ENCODE measurements at places on chromosomes 6 and 20.

- no peak for DNase-seq
These were observed 287.6 kb downstream of the ESR1 start for GRCh38 chr6:152094992-152095592.

DNA sequence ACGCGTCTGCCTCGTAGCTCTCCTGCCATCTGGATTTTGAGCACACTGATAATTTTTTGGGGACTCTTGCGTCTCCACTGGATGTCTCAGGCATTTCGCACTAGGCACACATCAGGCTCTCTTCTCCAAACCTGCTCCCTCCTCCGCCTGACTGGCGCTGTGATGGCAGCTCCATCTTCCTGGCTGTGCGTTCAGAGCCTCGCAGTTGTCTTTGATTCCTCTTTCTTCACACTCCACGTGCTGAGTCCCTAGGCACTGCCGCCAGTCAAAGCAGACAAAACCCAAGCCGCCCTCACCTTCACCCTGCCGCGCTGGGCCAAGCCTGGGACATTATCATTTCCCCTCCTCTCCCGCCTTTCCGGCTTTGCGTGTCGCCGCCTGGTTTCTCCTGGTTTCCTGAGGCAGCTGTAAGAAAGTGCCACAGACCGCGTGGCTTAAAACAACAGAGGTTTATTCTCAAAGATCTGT is 778 bp downstream of the PSMG4 start:
- no peak for DNase-seq

GRCh38 chr6:145339089-145339488 is 396.2 kb downstream of the EPM2A start:
- DNase-seq: no peak

DNA sequence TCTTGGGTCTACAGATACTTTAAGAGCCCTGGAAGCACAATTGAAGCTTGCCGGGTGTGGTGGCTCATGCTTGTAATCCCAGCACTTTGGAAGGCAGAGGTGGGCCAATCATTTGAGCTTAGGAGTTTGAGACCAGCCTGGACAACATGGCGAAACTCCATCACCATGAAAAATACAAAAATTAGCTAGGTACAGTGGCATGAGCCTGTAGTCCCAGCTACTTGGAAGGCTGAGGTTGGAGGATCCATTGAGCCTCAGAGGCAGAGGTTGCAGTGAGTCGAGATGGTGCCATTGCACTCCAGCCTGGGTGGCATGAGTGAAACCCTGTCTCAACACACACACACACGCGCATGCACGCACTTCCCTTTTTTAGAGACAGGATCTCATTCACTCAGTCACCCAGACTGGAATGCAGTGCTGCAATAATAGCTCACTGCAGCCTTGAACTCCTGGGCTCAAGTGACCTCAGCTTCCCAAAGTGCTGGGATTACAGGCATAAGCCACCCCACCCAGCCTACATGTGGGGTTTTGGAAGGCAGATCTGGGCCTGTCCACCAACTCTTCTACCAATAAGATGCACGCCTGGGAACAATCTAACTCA is 182.5 kb upstream of the JARID2 start:
- DNase-seq: no peak

- no peak for DNase-seq
These were observed 36.0 kb downstream of the KCNK5 start for GRCh38 chr6:39193201-39193791.

GRCh38 chr20:44706301-44707017 is 8.7 kb upstream of the CCN5 start:
- no peak for DNase-seq

DNA sequence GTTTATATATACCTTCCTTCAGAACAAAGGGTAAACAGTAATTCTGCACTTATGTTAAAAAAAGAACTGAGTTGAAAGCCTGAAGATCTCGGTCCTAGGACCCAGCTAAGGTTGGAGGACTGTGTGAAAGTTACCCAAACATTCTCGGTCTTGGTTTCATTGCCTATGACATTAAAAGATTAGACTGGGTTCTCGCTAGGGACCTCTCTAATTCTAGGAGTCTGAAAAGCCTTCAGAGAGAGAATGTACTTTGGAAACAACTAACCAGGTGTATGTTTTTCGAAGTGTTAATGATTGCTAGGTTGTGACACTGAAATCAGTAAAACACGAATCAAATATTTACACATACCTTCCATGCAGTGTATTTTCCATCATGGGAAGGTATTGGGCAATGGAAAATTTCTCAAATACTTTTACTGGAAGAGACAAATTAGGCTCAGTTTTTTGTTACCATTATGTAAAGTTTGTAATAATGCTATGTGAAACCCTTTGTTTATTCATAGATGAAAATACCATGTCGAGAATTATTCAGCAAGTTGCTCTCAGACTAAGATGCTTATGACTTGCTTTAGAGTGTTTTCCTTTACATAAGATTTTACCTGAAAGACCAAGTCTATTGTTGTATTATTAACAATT is 113.7 kb upstream of the LOC128125822 start:
- DNase-seq: no peak

GRCh38 chr6:43275801-43276576 is 22.1 kb upstream of the SLC22A7 start:
- no peak for DNase-seq

- no peak for DNase-seq
These were observed 13.1 kb downstream of the CD2AP start for GRCh38 chr6:47490676-47491075.

GRCh38 chr20:59567585-59568508 is 36.5 kb upstream of the PHACTR3 start:
- no peak for DNase-seq

DNA sequence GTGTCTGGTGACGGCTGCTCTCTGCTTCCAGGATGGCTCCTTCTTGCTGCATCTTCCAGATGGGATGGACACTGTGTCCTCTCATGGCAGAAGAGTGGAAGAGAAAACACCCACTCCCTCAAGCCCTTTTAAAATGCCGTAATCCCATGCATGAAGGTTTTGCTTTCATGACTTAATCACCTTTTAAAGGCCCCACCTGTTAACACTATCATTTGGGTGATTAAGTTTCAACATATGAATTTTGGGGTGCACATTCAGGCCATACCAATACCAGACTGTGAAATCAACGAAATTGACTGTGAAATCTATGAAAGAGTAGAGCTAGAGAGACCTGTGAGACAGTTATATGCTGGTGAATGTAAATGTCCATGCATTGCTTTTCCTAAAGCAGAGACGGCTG is 374.3 kb upstream of the CHD6 start:
- DNase-seq: no peak

- DNase-seq: no peak
These were observed 94.1 kb upstream of the SHLD1 start for GRCh38 chr20:5656126-5656525.

DNA sequence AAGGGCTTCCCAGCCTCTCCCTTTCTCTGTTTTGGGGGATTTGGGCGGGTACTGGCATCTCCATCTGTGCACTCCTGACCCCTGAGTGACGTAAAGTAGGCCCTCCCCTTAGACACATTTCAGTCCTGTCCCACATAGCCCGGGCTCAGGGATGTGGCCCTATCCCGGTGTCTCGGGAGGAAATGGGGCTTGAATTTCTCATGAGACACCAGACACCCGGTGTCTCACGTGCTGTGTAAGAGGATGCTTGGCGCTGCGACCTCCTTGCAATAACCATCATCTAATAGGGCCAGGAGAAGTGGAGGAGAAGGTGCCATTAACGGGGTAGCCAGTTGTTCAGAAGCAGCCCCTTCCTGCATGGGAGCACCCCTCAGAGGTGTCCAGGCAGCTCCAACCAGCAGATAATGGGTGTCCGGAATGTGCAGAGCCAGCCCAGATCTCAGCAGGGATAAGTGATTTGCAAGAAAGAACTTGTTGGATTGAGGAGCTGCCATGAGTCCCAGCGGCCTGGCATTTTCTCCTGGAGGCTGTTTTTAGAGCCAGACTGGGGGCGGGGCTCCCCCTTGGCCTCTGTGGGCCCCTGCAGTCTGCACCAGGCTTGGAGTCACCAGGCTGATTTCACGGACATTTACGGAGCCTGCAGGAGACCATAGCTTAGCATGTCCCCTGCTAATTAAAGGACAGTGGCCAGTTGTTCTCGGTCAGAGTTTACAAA is 372.0 kb downstream of the PREX1 start:
- no peak for DNase-seq

DNA sequence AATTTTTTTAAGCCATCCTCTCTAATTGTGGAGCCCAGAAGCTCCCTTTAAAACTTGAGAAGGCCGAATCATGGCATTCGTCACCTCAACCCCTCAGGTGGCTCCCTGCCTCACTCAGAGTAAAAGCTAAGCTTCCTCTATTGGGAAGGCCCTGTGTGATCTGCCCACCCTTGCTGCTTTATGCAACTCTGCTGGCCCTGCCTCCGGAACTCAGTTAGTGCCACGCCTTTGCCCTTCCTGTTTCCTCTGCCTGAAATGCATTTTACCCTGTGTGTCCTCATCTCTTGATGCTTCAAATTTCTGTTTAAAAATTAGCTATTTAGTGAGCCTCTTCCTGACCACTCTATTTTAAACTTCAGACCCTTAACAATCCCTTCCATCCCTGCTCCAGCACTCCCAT is 5.7 kb downstream of the PACRG start:
- no peak for DNase-seq

GRCh38 chr20:48608756-48609155 is 219.0 kb downstream of the PREX1 start:
- no peak for DNase-seq

DNA sequence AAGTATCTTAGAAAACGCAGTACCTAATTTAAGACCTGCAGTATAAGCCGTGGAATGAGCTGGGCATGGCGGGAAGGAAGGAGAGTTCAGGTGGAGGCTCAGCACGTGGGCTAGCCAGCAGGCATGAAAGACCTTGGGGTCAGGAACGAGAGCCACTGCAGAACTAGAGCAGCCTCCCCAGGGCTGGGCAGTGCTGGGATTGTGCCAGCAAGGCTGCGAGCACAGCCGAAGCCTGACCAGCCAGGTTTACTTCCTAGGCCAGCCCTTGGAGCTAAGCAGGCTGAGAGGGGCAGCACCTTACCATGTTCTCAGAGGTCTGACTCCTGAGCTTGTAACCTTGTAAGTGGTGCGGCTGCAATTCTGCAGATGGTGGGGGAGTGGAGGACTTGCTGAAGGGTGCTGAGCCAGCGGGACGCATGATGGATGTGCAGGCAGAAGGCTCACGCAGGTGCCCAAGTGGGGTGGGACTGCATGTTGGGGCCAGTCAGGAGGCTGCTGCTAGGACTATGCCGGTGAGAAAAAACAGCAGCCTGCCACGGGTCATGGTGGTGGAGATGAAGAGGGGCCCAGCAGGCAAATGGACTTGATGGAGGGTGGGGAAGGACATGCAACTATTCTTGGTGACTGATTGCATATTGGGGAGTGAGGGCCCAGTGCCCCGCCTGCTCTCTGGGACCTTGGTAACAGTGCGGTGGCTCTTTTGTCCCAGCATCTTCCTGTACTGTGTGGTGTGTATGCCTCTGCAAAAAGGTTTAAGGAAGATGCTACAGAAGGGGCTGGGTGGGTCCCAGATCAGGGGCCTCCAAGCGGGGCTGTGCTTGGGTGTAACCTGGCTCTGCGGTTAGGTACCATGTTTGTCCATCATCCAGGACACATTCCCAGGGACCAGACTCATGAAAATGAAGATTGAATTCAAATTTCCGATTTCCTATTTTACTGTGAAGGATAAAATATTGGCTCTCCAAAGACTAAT is 37.6 kb upstream of the IRF4 start:
- DNase-seq: no peak

- no peak for DNase-seq
These were observed 248.8 kb downstream of the TAF4 start for GRCh38 chr20:61816606-61817460.

DNA sequence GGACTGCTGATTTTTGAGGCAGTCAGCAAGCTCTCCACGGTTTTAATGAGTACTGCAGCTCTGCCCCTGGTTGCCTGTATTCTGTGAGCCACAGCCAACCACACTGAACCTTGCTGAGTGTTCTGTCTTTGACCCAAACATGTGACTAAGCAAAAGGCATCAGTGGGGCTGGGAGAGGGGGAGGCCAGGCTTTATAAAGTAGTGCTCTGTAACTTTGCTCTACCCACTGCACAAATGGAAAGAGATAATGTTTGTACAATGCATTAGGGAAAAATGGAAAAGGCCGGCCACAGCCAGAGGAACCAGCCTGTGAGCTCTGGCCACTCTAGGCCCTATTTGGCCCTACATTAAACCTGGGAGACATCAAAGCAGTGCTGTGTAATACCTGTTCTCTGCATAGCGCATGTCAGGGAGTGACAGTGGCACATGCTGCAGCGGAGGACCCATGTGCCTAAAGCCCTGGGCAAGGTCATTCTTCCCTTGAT is 22.0 kb downstream of the KLHL31 start:
- no peak for DNase-seq

- DNase-seq: no peak
These were observed 39.8 kb downstream of the HIVEP1 start for GRCh38 chr6:12051861-12052368.

DNA sequence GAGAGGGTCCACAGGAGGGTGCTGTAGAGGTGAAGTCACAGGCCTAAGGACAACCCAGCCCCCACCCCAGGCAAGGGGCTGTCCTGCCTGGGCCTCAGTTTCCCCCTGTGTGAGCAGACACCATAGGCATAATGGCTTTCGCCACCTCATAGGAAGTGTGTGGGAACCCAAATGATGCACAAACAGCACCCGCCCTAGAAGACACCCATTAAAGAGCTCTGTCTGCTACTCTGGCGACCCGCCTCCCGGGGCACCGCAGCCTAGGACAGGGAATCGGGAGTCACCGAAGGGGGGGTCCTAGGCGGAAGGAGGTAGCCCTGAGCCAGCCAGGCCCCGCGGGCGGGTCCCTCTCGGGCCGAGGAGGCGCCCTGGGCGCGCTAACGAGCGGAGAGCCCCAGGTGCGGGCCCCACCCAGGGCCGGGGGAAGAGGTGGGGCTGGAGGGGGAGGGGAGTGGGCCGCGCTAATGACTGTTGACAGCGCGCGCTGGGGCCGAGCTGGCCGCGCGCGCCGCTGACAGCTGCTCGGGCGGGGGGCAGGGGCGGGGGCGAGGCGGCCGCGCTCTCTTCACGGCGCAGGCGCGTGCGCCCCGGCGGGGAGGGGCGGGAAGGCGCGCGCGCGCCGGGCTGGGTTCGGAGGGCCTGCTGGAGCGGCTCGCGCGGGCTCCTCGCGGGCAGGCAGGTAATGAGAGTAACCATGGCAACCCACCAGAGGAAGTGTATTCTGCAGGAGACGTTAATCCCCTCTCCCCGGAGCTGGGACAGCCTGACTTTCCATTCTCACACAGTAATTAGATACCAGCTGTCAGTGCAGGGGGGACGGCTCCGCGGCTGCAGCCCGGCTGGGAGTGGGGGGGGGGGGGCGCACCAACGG is 48.9 kb downstream of the NOL4L start:
- peak; percentile 26 for DNase-seq

DNA sequence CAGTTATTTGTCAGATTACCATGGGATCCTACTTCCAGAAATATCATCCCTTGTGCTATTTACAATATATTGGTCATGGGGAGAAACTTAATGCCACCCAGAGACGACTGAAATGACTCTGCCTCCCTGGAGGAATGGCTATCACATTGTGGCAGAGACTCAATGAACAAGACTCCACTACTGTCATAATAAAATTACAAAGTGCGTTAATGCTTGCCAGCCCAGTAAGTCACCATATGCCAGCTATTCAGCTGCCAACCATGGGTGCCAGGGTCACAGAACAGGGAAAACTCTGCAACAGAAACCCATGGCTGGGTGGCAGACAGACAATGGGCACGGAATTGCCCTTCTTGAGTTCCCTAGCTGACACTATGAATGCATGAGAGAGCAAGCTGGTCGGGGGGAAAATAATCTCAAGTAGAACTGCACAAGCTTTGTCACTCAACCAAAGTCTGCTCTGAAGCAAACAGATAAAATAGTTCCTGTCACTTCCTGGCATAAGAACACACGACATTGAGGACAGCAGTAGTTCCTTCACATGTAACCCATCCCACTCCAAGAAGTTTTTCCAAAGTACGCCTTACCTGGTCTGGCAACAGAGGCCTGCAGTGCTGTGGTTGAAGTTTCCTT is 32.1 kb downstream of the TP53INP2 start:
- no peak for DNase-seq
